ENCODE measurements at places on chromosomes 7 and 10.
A peak's percentile ranks its signal among the peaks of the same experiment; 100 is the strongest.

GRCh38 chr10:90966146-90966545 lies 45.3 kb upstream of the ANKRD1 start:
- no peak for DNase-seq

GRCh38 chr10:94264085-94264484 lies 98.7 kb downstream of the NOC3L start:
- no peak for DNase-seq

GRCh38 chr10:51789903-51790302 lies 90.5 kb upstream of the CSTF2T start:
- DNase-seq, result no peak

DNA sequence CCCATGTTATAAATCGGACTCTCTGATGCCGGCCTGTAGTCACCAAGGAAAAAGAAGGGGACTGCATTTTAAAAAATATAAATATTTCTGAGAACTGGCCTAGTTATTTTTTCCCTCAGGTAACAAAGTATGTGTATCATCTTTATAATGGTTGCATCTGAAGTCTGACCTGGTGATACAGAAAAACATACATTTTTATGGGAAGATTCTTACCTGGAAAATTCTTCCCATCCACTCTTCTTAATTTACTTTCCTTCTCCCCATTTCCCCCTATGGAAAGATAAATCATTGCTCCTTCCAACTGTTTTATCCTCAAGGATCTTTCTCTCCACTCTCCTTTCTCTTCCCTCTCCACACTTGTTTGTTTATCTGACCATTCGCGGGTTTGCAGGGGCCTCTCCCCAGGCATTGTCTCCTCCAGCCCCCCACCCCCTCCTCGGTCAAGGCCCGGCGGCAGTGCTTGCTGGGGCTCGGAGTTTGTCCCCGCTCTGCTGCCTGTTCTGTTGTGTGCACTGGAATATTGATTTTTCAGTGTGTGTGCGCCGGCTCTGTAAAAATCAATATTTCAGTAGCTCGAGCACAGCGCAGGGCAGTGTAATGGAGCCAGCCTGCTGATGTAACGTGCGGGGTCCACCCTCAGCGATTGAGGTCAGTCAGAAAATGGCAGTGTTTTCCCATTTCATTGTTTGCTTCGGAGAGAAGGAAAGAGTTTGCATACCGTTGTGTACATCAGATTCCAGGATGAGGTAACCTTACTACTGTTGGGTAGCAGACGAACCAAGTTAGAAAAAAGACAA lies 199.5 kb upstream of the NFE2L3 start:
- no peak for DNase-seq

- DNase-seq, result no peak
Measured at GRCh38 chr10:128867210-128867609, 599.8 kb upstream of the MGMT start.

GRCh38 chr10:100009283-100009792 lies 409 bp downstream of the DNMBP start:
- DNase-seq, result peak; percentile 13

- DNase-seq, result no peak
Measured at GRCh38 chr10:102302611-102303010, 57.3 kb downstream of the GBF1 start.

GRCh38 chr10:50544857-50545429 lies 78.8 kb downstream of the SGMS1 start:
- no peak for DNase-seq

- no peak for DNase-seq
Measured at GRCh38 chr7:147413557-147413870, 1177.1 kb upstream of the C7orf33 start.

- DNase-seq, result no peak
Measured at GRCh38 chr10:2682491-2682890, 384.9 kb upstream of the PFKP start.

DNA sequence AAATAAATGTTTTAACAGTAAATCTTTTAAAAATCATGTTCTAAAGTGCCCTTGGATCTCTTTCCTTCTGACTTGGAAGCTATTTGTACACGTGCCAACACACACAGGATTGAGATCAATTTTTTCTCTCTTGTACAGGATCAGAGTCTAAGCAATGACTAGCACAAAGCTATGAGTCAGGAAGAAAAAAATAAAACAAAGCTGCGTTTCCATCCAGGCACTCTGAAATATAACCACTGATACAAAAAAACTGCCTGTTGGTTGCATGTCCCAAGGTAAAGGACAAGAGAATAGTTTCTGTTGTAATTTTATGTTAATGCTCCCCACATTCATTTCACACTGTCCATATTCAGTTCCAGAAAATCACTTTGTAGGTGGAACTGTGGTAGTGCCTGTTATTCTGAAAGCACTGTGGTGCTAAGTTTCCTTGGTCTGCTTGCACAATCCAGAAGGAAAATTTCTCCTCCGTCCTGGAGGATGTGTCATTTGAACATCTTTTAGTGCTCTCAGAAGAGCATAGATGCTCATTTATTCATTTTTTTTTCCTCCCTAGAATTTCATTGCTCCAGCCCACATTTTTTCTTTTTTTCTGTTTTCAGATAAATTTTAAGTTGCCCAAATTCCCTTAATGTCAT lies 113.4 kb downstream of the PLXDC2 start:
- no peak for DNase-seq

- no peak for DNase-seq
Measured at GRCh38 chr10:14571866-14572507, 202.7 kb downstream of the FAM107B start.

- DNase-seq, result no peak
Measured at GRCh38 chr7:41107330-41107937, 595.5 kb downstream of the INHBA start.

DNA sequence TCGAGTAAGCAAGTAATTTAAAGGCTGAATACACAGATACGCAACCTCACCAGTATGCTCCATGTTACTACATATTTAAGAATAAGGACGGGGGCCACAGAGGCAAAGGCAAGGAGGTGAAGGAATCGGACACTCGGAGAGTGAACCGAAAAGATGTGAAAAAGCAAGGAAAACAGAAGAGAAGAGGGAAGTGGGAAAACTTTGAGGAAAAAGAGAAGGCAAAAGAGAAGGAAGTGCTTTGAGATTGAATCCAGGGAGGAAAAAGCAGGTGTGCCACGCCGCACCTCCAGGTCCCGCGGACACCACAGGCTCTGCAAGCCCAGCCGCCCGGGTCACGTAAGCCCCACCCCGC lies 367 bp upstream of the AVL9 start:
- DNase-seq, result no peak

- no peak for DNase-seq
Measured at GRCh38 chr10:32538256-32538655, 92.3 kb downstream of the CCDC7 start.

DNA sequence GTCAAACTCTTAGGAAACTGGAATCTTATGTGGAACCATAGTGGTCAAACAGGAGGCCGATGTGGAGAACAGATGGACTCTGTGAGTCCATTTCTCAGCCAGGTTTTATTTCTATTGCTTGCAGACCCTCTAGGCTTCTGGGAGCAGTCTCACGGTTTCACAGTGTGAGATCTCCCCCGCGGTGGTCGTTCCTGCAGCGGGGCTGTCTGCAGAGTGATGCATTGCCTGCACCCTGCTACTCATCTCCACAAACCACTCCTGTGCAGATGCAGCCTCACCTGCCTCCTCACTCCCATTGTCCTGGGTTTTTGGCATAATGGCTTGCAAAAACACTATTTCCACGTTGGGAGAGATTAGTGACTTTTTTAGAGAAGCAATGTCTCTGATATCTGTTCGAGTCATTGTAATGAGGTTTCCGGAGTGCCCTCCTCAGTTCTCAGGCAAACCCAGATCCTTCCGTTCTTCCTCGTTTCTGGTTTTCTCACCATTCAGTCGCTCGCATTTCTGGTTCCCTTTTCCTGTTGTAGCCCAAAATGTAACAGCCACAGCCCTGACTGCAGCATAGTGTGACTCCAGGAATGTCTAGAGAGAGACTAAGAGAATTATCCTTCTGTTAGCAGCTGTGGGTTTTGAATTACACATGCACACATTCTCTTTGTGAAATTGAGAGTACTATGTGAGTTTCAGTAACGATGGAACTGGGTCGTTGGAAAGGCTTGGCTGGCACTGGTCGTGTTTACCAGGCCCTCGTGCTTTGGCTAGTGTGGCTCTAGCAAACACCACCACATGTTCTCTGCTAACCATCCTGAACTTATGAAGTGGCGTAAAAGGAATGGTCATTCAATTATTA lies 30.2 kb downstream of the ACADSB start:
- DNase-seq, result no peak

DNA sequence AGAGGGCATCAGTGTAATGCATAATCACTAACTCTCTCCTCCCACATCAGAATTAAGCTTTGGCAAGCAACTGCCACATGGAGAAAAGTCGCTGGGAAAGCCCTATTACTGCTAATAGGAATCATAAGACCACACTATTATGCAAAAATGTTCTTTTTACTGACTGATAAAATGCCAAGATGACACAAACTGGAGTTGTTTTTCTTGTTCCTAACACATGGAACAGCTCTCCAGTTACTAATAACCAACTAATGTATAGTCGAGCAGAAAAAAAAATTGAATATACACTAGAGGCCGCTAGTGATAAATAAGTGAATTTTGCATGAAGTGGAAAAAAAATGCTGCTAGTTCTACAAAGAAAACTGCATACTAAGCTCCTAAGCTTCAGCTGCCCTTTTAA lies 165.6 kb downstream of the TPK1 start:
- DNase-seq, result no peak

DNA sequence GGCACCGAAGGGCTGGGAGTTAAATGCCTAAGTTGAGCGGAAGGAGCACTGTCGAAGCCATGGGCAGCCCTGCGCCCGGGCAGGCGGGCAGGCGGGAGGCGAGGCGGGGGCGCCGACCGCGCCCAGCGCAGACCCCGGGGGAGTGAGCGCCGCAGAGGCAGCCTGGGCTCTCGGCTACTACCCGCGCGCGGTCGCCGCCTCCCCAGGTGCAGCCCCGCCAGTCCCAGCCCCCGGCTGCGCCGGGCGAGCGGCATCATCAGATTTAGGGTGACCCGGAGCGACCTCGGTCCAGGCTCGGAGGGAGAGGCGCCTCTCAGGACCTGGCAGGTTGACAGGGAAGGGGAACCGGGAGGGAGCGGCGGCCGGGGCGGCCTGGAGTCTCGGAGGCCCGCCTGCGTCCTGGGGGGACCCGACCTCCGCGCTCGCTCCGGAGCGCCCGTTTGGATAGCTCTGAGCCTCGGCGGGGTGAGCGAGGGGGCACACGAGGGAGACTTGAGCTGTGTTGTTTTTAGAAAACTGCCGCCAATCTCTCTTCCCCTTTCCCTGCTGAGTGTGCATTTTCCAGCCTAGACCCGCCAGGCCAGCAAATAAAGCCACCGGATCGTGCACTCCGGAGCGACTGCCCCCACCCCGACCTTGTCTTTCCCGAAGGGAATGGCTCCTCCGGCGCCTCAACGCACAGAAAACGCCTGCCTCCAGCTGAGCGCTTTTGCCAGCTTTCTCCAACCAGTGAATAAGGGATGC lies 2.3 kb upstream of the NRP1 start:
- DNase-seq, result no peak

- no peak for DNase-seq
Measured at GRCh38 chr10:28276384-28276783, 26.5 kb downstream of the MPP7 start.

- no peak for DNase-seq
Measured at GRCh38 chr10:80700252-80700651, 162.6 kb downstream of the SH2D4B start.

GRCh38 chr10:103416436-103417147 lies 20.2 kb downstream of the PDCD11 start:
- DNase-seq, result peak; percentile 26

GRCh38 chr7:155353256-155353897 lies 55.7 kb downstream of the INSIG1 start:
- no peak for DNase-seq

DNA sequence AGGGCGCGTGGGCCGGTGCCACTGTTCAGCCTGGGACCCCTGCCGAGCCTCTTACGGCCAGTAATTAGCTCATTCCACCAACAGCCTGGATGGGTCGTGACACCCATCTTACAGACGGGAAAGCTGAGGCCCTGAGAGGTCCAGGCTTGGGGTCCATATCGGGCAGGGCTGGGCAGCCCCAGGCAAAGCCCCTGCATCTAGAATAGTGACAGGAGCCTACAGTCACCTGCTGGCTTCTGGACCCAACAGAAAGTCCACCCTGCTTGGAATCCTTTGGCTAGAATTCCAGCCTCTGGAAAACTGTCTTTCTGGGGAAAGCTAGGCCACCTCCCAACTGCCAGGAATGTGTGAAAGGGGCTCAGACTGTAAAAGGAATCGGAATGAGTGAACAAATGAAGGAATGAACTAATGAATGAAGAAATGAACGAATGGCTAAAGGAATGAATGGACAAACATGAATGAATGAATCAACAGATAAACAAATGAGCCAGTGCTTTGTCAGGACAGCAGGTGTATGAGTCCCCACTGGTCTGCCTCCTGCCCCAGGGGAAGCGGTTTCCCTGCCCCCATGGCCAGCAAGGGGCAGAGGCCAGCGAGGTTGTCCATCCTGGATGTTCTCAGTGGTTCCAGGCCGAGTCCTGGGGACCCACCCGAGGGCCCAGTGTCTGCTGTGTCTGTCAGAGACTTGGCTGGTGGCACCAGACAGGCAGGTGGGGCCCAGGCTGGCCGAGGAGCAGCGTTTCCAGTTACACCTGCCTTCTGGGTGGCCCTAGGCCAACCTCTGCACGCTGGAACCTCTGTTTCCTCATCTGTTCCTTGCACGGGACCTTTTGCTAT lies 24.1 kb upstream of the PDGFA start:
- DNase-seq, result no peak

- DNase-seq, result no peak
Measured at GRCh38 chr7:126222782-126223181, 1030.0 kb downstream of the GRM8 start.

DNA sequence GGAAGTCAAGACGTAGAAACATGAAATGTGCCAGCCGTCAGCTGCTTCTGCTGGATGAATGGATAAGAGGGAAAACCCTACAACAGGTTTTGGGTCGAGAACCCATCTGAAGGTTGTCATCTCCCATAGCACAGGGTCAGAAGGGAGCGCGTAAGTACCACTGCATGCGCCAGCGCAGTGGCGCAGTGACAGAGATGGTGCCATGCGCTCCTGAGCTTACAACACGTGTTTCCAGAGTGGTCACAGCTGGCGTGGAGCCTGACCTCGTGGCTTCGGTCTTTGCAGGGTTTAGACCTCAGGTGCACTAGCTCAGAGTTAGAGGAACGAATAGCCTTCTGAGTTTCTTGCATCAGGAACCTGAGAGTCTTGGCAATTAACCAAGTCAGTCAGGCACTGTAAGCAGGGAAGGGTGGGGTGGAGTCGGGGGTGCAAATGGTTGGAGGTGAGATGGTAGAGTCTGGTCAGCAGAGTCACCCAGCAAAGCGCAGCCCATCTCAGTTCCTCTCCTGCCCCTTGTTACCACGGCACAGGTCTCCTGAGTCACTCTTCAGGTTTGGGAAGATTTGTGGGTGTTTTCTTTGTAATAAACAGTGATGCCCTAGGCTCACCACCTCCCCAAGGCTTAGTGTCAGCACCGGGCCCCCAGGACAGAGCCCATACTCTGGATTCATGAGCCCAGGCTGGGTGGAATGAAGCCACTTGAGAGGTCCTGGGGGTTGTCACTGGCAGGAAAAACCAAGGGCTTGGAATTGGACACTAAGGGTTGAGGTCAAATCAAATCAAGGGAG lies 84.1 kb upstream of the PPIF start:
- no peak for DNase-seq

GRCh38 chr7:7706556-7707172 lies 11.7 kb downstream of the RPA3 start:
- no peak for DNase-seq

GRCh38 chr7:70618020-70618551 lies 513.9 kb upstream of the GALNT17 start:
- DNase-seq, result no peak

- DNase-seq, result no peak
Measured at GRCh38 chr7:36874041-36874440, 149.7 kb upstream of the AOAH start.

- no peak for DNase-seq
Measured at GRCh38 chr10:1685699-1686490, 51.4 kb downstream of the ADARB2 start.

- DNase-seq, result no peak
Measured at GRCh38 chr7:151696721-151697514, 177.2 kb upstream of the RHEB start.

Measured in stimulated activated CD8-positive, alpha-beta memory T cell treated with anti-CD3 and anti-CD28 coated beads, Interleukin-4, amount 100 ng/mL, for 1 hour (primary cell).